MV-4-11 (cell line): ENCODE measurements at places on chromosomes 6 and 20.

DNA sequence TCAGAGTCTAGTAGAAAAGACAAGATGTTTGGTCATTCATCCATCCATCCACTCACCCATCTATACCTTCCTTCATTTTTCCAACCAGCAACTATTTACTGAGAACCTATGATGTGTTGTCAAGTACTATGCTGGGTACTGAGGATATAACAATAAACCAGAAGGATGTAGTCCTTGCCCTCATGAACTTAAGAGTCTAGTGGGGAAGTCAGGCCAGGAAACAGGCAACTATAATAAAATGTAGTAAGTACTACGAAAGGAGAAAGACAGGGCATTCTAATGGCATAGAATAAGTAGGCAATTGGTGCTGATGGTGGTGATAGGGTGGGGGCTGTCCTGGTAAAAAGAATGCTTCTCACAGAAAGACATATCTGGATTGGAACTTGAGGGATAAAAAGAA lies 245.7 kb downstream of the BTBD9 start:
- peak; percentile 33 for DNase-seq

GRCh38 chr20:35595456-35595855 lies 20.2 kb upstream of the SPAG4 start:
- DNase-seq: no peak

DNA sequence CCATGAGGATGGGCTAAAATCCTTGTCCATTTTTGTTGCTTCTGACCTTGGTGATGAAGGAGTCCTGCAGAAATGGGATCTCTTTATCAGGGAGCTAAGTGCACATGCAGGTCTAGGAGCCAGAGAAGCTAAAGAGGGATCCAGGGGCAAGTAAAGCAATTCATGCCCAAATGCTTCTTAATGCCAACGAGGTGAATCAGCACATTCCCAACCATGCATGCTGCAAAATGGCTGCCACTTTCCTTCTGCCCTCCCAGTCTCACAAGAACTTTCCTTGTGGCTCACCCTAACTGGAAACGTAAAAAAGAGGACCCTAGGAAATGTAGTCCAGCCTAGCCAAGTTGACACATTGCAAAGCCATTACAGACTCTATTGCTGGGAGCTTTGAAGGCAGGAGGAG lies 298.4 kb downstream of the MAFB start:
- peak; percentile 27 for DNase-seq

- peak; percentile 22 for DNase-seq
Measured at GRCh38 chr6:32803416-32803815, 13.4 kb downstream of the HLA-DOB start.

DNA sequence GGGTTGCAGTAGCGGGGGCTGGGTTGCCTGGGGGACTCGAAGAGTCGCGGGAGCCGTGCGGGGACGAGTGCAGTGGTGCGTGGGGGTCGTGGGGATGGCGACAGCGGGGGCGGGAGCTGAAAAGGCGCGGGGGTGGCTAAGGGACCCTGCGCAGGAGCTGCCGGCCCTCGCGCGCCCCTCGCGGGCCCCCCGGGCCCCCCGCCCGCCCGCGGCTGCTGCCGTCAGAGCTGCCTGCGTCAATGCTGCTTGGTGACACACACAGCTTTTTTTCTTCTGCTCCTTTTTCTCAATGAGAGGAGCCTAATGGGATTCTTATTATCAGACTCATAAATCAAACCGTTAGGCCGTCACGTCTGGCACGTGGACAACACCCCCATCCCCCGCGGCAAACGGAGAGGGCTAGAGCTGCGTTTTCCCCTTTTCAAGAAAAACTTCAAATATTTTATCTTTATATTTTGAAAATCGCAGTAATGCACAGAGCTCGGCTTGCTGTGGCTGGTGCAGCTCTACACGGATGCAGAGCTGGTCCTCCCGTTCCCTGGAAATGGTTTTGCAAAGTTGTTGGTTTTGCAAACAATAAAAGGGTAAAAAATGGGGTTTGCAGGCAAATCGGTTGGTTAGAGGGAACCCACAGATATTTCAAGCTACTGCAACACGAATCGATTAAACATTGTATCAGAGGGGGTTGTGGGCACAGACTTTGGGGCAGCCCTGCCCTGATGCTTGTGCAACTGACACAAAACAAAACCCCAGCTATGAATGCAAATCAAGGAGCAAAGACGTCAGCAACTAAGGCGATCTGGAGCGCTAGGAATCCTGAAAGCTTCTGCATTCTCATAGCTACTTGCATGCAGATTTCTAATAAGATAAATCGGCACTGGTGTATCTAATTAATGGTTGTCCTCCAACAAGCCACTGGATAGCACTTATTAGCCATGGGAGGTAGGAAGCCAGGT lies 161.4 kb downstream of the TBXT start:
- DNase-seq: no peak

GRCh38 chr6:11585426-11586016 lies 48.0 kb downstream of the TMEM170B start:
- DNase-seq: peak; percentile 34

- DNase-seq: no peak
Measured at GRCh38 chr20:56627122-56628014, 1.7 kb upstream of the TFAP2C start.

- DNase-seq: no peak
Measured at GRCh38 chr6:163970846-163971564, 556.5 kb downstream of the QKI start.
